Heart left ventricle (tissue), 16 donors: ENCODE measurements at places on chromosomes 12 and 14. TPM values are rescaled to one million over a fixed set of nuclear protein-coding genes. Genes with fewer than 3 reads are reported as not detected.

The OVCH1 gene
- 0.12 TPM for total RNA-seq

GRCh38 chr14:91009501-91010152 lies 50.8 kb downstream of the RPS6KA5 start:
- no peak for DNase-seq

GRCh38 chr12:68180792-68181744 lies 21.5 kb upstream of the IFNG start:
- DNase-seq = no peak

DNA sequence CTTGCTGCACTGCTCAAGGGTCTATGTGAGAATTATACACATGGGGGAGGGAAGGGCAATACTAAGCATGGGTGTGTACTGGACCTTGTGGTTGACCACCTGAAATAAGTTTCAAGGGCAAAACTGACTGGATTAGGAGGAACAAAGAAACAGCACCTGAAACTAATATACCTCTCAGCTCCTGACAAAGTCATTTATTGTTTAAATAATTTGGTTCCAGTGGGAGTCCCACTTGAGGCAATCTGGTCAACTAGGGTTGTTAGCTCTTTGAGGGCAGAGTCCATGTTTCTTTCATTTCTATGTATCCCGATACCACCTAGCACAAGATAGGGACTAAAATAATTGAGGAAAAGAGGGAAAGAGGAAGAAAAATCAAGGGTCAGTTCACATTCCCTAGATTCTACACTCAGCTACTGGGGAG lies 45.5 kb downstream of the STXBP6 start:
- DNase-seq = no peak

The TAS2R13 gene
- 0.26 TPM for total RNA-seq
